Stimulated activated CD8-positive, alpha-beta memory T cell treated with anti-CD3 and anti-CD28 coated beads, Interleukin-2, amount 100 ng/mL, for 1 hour (primary cell): ENCODE measurements at places on chromosomes 13 and 19.

- no peak for DNase-seq
Observed at GRCh38 chr19:10808937-10809649, 26.9 kb downstream of the TMED1 start.

GRCh38 chr19:45104658-45105349 is 11.8 kb downstream of the PPP1R37 start:
- no peak for DNase-seq

DNA sequence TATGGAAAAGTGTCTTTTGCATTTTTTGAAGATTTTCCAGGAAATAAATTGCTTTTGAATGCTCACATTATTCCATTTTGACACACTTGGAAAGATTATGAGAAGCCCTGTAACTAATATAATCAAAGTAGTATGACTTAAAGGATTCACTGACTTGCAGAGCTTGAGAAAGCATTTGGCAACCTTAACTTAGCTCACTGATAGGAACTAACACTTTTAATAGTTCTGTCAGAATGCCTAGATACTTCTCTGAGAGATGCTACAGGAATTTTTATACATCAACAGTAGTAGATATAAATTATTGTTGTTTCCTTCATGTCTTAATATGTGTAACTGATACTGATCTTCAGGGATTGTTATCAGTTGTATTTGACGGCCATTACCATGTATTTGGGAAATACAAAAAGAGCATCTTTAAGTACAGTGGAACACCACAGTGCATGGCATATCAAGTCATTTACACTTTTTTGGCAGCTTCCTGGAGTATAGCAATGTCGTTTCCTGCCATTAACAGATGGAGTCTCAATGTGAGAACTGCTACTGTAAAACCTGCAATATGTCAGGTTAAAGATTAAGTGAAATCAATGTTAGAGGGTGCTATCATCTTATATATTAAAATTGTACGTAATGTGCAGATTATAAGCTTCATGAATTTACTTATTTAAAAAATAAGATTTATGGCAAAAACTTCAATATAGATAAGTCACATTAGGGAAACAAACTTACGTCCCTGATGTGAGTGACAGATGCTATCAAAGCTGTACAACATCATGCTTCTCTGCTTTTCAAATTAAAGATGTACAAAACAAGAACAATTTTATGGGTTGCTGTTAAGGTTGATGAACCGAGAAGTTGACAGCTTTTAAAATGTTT is 1159.8 kb upstream of the MIR17HG start:
- DNase-seq, result no peak

- DNase-seq, result no peak
Observed at GRCh38 chr13:95882121-95882520, 171.1 kb downstream of the UGGT2 start.

- no peak for DNase-seq
Observed at GRCh38 chr13:34730961-34731360, 211.1 kb upstream of the NBEA start.

- no peak for DNase-seq
Observed at GRCh38 chr13:78319101-78319627, 284.2 kb downstream of the POU4F1 start.

DNA sequence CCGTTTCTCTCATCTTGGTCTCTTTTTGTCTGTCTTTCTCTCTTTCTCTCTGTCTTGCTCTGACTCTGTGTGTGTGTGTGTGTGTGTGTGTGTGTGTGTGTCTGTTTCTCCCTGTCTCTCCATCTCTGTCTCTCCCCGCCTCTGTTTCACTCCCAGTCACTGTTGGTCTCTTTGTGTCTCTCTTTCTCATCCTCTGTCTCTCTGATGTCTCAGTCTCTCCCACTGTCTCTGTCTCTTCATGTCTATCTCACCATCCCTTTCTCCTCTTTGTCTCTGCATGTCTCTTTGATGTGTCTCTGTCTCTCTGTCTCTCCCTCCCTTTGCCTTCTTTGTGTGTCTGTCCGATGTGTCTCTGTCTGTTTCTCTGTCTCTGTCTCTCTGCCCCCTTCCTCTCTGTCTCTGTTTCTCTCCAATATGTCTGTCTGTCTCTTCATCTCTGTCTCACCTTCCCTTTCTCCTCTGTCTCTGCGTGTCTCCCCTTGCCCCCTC is 2.5 kb downstream of the NFIC start:
- DNase-seq, result no peak

DNA sequence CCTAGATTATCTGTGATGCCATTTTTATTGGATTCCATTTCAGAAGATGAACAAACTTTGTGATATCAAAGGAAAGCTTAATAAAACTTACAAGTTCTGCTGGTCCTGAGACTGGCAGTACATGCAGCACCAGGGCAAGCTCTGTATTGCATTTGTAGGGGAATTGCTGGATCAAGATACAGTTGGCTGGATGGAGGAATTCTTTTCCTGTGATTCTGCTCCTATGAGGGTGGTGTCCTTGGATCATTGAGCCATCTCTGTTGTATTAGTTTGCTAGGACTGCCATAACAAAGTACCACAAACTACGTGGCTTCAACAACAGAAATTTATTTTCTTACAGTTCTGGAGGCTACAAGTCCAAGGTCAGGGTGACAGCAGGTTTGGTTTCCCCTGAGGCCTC is 33.9 kb upstream of the CSNK1A1L start:
- DNase-seq, result no peak

DNA sequence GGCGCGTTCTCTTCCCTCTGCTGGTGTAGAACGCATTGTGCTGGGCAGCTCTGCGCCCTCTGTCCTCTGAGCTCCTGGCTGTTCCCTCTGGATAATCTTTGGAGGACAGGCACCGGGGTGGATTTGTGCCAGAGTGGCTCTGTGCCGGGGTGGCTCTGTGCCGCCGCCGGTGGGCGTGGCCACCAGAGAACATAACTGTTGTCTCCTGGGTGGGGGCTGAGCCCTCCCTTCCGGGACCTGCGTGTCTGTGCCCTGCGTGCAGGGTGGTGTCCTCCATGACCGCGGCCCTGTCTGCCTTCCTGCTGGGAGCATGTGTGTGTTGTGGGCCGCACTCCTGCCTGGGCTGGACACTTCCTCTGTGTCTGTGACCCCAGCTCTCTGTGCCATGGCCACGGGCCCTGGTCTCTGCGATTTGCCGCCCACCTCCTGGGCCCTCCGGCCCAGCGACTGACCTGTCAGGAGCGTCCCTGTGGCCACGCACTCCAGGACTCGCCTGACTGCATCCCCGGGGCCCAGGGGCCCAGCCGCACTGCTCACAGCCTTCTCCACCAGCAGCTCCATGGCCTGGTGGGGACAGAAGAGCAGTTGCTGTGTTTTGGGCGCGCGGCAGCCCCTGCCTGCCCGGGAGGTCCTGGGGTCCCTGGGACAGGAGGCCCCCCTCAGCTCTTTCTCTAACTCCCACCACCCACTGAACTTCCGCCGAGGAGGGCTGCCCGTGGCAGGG is 22.4 kb upstream of the MATK start:
- no peak for DNase-seq

DNA sequence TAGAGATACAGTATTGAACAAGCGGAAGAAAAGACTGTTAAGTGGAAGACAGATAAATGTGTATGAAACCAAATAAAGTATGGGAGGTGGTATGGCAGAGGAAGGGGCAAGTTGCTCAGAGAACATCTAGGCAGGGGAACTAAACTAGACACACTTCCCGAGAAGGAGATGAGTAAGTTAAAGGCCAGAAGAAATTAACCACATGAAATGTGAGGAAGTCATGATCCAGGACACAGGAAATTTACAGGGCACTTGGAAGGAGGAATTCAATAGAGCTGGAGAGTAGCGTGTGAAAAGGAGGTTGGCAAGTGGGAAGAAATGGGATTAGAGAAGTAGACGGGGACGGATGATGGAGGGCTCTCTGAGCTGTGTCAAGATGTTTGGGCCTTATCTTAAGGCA is 208.8 kb downstream of the COG6 start:
- no peak for DNase-seq

- no peak for DNase-seq
Observed at GRCh38 chr13:33472446-33472845, 186.9 kb upstream of the STARD13 start.

GRCh38 chr19:14977128-14977527 is 2.5 kb downstream of the SLC1A6 start:
- no peak for DNase-seq

GRCh38 chr13:72246396-72246795 is 379.4 kb upstream of the DACH1 start:
- no peak for DNase-seq

- no peak for DNase-seq
Observed at GRCh38 chr19:36605877-36606478, 865 bp downstream of the ZNF382 start.

DNA sequence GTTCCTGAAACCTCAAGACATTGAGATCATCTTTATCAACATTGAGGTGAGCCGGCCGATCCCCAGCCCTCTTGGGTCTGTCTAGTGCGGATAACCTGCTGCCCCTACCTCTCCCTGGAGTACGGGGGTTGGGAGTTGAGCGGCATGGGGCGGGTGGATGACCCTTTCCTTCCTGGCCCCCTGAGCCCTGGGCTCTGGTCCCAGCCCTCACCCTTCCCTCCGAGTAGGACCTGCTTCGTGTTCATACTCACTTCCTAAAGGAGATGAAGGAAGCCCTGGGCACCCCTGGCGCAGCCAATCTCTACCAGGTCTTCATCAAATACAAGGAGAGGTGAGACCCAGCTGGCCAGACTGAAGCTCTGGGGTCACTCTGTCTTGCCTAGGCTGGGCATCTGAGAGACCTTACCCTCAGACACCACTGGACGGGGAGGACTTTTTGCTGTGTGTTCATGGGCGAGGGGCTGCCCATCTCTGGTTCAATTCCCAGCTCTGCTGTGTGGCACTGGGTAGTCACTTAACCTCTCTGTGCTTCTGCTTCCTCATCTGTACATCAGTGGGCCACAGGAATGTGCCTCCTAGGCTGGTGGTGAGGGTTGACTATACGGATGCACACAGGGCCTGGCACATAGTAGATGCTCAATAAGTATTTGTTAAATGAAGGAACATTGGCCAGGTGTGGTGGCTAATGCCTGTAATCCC is 52.7 kb downstream of the VAV1 start:
- no peak for DNase-seq

DNA sequence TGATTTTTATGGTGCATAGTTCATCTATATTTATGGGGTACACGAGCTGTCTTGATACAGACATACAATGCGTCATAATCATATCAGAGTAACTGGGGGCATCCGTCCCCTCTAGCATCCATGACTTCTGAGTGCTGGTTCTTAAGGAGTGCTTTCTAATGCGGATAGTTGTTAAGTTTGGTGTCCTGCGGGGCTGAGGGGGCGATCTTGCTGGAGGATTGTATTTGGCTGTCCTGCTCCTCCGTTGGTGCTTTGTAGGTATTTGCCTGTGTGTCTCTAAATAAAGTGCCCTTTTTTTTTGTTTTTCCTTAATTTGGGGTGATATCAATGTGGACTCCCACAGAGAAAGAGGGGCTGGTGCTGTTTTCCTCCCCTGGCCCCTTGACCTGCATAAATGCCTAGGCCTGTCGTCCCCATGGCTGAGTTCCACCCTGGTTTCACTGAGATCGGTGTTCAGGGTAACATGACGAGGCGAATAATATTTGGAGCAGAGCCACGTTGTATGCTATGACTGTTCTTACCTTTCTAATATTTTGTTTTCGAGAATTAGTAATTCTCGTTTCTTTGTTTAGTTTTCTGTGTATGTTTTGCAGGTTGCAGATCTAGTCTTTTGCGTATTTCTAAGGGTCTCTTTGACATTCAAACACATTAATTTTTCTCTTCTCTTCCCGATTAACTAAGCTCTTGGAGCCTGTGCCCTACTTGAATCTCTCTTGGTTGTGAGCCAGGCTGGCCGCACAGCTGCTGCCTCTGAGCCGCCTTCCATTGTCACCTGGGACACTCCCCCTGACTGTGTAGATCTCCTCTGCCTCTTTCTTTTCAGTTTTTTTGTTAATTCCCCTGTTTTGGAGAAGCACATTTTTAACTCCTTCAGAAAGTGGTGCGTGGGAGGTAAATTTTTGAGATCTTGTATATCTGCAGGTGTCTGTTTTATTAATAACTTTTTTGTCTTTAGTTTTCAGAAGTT is 100.3 kb downstream of the ARHGEF7 start:
- DNase-seq, result no peak

DNA sequence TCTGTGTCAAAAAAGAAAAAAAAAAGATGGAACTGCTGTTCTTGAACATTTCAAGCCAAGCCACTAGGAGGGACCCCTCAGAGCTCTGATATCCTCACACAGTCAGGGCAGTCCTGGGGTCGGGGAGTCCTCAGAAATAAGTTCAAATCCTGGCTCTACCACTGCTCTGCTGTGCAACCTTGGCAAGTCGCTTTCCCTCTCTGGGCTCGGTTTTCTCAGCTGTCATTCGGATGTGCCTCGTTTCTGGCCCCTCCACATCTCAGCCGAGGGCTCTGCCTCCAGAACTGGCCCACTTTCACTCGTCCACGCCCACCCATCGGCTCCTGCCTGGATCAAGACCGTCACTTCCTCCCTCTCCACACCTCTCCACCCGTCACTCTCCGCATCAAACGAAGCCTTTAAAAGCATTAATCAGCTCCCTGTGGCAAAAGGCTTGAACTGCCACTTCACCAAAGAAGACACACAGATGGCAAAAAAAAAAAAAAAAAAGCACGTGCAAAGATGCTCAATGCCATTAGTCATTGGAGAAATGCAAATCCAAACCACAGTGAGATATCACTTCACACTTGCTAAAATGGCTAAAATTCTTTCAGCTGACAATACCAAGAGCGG is 7.4 kb upstream of the ZNRF4 start:
- DNase-seq, result no peak

DNA sequence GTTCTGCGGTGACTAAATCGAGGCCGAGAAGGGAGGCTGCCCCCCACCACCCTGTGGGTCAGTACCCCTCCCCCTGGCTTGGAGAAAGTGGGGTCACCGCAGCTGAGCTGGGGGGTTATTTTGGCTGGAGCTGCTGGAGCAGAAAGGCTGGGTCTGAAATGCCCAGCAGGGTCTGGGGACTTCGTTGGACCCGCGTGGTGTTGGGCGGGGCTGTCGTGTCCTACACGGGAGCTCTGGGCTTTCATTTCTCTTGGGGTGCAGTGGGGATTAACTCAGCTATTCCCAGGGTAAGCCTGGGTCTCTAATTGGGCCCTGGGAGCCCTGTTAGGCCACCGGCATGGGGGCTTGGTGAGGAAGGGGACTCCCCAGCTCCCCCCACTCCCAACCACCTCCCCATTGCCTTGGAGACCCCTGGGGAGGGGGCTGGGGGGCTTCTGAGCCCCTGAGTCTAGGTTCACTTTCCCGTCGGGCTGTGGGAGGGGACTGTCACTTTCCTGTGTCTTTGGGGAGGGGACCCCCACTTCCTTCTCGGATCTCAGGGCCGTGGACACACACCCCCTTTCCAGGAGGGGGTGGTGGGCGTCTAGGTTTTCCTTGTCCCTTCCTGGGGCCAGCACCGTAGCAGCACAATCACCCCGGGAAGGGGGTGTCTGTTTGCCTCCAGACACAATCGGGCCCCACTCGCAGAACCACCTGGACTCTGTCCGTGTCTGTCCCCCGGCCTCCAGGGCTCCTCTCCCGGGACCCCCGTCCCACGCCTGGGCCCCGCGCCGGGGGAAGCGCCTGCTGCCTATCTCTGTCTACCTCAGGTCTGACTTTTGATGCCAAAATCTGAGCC is 10.2 kb upstream of the WDR18 start:
- no peak for DNase-seq

GRCh38 chr19:44741841-44742329 is 6.6 kb upstream of the BCL3 start:
- DNase-seq, result no peak
